Aorta (tissue), 5 donors: ENCODE measurements at places on chromosomes 1 and 21. TPM values are rescaled to one million over a fixed set of nuclear protein-coding genes. Genes with fewer than 3 reads are reported as not detected.

DNA sequence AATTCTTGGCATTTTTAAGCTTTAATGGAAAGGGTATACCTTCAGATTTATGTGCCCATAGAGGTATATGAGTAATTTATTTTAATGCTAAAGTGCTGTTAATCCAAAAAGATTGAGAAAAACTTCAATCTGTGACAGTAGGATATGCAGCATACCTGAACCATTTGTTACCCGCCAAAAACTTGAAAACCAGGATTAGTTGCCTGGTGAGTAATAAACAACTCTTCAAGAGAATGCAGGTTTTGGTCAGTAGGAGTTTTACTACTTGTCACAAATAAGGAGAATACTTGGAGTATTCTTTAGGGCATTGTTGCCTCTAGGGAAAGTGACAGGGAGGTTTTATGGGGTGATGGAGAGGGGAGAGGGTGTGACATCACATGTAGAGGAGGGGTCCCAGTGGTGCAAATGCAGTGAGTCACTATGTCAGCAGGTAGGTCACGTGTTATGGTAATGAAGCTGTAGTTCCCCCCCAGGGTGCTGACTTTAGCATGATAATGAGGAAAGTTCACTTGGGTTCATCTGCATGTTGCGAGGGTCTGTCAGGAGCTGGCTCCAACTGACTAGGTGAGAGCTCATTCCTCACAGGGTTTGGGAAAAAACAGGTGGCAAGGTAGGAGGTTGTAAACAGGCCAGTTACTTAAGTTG is 23.1 kb downstream of the USP25 start:
- H3K27me3 ChIP-seq, result no peaks in the 10 kb centered on the region
- peaks cover 7% of the 10 kb centered on the region for H3K4me1 ChIP-seq
- no peak overlapping the region for H3K4me3 ChIP-seq
- no peak for DNase-seq
- H3K36me3 ChIP-seq, result no peaks in the 10 kb centered on the region

DNA sequence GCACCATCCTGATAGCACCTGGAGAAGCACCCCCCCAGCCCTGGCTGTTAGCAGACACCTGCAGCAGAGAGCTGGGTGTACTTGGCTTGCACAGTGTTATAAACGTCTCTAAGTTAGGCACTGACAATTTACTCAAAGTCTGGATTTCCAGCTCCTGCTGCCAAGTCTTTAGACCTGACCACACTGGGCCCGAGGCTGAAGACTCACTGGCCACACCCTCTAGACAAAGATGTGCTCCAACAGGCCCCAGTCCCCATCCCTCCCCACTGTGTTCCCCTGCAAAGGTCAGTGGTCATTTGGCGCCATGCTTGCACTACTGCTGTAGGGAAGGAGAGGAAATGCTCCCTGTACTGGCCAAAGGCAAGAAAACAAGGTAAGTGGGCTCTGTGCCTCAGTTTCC is 31.1 kb downstream of the PADI6 start:
- no peak overlapping the region for H3K4me3 ChIP-seq
- no peak overlapping the region for H3K27ac ChIP-seq
- no peaks in the 10 kb centered on the region for H3K4me1 ChIP-seq
- no peaks in the 10 kb centered on the region for H3K27me3 ChIP-seq

- H3K27ac ChIP-seq, result no peak overlapping the region
- H3K4me3 ChIP-seq, result no peak overlapping the region
- H3K4me1 ChIP-seq, result no peaks in the 10 kb centered on the region
- no peaks in the 10 kb centered on the region for H3K36me3 ChIP-seq
Observed at GRCh38 chr1:72896256-72896655, 613.9 kb upstream of the NEGR1 start.

The DYRK3 gene
- total RNA-seq, result 8.2 TPM

GRCh38 chr1:157478030-157478429 is 74.3 kb downstream of the FCRL5 start:
- no peak overlapping the region for H3K4me3 ChIP-seq
- no peak overlapping the region for H3K27ac ChIP-seq
- no peaks in the 10 kb centered on the region for H3K4me1 ChIP-seq
- H3K36me3 ChIP-seq, result no peaks in the 10 kb centered on the region
- H3K27me3 ChIP-seq, result no peaks in the 10 kb centered on the region

DNA sequence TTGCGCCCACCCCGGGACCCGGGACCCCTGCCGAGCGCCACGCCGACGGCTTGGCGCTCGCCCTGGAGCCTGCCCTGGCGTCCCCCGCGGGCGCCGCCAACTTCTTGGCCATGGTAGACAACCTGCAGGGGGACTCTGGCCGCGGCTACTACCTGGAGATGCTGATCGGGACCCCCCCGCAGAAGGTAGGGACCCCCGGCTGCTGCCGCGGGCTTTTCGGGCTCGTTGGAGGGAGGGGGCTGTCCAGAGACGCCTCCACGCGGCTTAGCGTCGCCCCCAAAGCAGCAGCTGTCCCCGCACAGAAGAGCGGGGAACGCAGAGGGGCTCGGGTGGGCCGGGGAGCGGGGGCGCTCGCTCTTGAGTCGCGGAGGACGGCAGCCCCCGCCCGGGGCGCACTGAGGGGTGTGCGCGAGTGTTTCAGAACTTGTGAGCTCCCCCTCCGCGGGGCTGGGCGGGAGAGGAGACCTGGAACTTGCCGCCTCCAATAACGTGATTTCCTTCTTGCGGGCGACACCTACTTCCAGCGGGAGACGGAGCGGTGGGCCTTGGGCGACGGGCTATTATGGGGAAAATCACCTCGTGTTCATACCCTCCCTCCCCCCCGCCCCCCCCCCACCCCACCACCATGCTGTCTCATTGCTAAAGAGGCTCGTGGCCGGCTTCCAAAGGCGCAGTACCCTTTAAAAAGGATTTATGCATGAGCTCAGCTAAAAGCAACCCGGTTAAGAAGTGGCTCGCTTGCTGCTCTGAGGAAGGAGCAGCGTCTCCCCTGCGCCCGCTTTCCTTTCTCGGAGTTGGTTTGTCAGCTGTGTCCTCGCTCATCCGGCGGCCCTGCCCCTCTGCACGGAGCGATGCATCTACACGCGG is 664 bp downstream of the BACE2 start:
- no peaks in the 10 kb centered on the region for H3K36me3 ChIP-seq
- peak overlapping the region; percentile 85 for H3K27ac ChIP-seq
- H3K27me3 ChIP-seq, result no peaks in the 10 kb centered on the region

DNA sequence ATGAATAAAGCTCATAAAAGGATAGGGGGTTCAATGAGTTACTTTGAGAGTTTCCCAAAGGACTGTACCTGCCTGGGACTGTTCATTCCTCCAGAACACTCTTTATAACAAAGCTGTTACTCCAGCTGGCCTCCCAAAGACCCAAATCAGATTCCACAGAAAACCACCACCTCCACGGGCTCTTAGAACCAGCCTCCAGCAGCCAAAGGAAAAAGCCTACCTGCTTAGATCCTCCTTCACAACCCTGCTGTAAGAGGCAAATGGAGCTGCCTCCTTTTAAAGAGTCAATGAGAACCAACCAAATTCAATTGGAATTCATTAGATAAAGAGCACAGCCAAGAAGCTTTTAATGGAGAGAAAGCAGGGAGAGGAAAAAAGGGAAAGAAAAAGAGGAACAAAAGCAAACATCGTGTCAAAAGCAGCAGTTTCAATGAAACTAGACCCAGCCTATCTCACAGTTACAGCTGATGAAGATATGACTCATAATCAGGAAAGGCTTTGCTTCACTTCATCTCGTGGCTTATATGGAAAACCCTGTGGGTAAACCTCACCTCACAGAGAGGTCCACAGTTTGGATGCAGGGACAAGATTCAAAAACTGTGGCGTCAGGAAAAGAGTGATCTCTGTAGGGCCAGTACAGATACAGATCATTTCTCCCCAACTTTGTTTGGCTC is 27.8 kb upstream of the FMO4 start:
- H3K36me3 ChIP-seq, result no peaks in the 10 kb centered on the region
- no peak overlapping the region for H3K4me3 ChIP-seq
- no peak for DNase-seq
- no peaks in the 10 kb centered on the region for H3K4me1 ChIP-seq

The PLEKHN1 gene
- 1.2 TPM for total RNA-seq

The MPZ gene
- total RNA-seq, result 11.2 TPM
